Right kidney (tissue), 9 donors: ENCODE measurements at places on chromosomes 7 and 10.

GRCh38 chr10:83680470-83680891 is 458.8 kb upstream of the GHITM start:
- no peak for DNase-seq

GRCh38 chr7:70700941-70701425 is 431.0 kb upstream of the GALNT17 start:
- DNase-seq: no peak

DNA sequence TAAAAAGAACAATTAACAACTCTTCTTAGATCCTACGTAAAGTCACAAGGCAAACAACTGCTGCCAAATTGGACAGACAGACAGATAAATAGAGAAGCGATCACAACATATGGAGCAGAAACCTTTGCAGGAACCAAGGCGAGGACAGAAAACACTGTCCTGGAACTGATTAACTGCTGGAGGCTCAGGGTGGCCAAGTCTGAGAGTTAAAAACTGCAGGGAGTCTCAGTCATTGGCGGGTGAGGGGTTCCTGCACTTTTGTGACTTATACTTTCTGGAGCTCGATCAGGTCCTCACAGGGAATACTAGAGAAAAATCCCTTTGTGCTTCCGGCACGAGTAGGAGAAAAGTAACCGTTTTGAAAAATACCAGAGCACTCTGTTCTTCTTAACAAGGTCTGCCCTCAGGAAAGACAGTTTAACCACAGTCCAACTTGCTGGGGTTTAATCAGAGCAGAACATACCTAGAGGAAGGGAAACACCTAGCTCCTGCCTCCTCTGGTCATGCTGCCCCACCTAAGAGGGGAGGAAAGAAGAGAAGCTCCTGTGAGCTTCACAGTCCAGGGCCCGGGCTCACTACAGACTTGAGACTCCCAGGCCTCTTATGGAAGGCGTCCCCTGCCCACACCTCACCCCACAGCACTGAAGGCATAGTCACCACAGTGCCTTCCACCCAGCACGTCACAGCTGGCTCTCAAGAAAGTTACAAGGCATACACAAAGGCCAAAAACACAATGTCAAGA is 74.9 kb downstream of the LARP4B start:
- no peak for DNase-seq

DNA sequence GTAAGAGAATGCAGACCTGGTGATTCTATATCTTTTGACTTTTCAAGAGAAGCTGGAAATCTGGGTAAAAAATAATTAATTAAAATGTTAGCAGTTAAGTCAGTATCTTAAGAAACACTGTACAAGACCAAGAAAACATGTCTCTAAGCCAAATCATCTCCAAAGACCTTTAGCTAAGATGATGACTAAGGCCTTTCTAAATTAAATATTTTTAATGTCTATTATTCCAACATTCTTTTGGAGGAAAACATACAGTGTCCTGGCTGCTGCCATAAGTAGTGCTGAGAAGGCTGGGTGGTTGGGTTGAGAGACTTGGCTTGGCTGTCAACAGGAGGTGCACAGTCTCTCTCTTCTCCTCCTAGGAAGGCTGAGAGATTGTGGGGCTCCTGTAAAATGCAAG is 20.3 kb downstream of the STARD3NL start:
- no peak for DNase-seq

DNA sequence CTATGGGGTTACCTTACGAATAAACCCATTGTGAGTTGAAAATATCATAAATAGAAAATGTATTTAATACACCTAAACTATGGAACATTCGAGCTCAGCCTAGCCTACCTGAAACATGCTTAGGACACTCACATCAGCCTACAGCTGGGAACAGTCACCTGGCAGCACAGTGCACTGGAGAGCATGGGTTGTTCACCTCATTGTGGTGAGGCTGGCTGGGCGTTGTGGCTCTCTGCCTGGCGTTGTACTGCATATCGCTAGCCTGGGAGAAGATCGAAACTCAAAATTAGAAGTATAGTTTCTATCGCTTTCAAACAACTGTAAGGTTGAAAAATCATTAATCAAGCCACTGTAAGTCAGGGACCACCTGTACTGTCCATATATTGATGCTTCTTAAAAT is 17.3 kb upstream of the HBP1 start:
- no peak for DNase-seq

GRCh38 chr10:54530299-54530698 is 270.7 kb downstream of the PCDH15 start:
- no peak for DNase-seq

DNA sequence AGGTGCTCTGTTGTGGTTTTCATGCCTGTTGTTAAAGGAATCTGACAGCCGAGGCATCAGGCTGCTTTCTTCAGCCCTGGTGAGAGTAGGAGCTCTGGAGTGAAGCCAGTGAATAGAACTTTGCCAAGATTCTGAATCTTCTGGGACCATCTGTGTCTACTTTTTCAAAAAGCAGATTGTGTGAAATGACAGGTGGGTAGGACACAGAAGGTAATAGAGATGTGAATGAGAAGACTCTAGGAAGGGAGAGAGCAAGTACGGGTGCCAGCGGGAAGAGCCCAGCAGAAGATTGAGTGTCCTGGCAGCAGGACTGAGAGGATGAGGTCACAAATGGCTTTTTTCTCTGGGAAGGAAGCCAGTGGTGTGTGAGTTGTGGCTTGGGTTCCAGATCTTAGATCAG is 429.2 kb downstream of the SDK1 start:
- no peak for DNase-seq

DNA sequence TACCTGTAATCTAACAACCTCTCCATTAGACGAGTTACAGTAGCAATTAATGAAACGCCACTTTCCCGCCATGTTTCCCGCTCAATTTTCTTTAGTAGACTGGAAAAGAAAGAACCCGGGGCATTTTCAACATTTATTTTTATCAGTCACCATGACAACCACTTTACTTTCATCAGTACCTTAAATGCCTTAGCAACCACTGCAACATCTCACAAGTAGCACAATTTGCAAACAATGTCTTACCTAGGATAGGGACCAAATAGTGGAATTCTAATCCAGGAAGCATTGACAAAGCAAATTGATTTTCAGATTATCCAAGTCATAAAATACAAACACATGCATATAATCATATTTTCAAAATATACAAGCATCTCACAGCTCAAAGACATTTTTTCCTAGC is 221.6 kb upstream of the IMMP2L start:
- DNase-seq: no peak

- DNase-seq: no peak
These were observed 152.8 kb upstream of the LRRN3 start for GRCh38 chr7:110938165-110938564.

DNA sequence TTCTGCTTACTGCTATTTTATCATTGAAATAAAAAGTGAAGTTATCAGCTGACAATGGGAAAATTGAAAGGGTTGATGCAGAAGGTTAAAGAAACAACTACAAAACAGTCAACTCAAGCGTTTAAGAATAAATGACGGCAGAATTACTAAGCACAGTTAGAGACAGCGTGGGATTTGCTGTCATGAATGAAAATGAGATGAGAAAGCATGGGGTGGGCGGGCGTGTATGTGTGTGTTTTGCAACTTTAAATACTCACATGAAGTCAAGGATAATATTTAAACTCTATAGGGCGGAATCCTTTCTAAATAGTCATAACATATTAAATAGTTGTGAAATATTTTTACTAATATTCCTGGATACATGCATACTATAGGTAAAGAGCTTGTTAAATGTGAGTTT is 450.8 kb downstream of the ETV1 start:
- DNase-seq: no peak

GRCh38 chr7:32255036-32255435 is 184.8 kb upstream of the PDE1C start:
- DNase-seq: no peak

DNA sequence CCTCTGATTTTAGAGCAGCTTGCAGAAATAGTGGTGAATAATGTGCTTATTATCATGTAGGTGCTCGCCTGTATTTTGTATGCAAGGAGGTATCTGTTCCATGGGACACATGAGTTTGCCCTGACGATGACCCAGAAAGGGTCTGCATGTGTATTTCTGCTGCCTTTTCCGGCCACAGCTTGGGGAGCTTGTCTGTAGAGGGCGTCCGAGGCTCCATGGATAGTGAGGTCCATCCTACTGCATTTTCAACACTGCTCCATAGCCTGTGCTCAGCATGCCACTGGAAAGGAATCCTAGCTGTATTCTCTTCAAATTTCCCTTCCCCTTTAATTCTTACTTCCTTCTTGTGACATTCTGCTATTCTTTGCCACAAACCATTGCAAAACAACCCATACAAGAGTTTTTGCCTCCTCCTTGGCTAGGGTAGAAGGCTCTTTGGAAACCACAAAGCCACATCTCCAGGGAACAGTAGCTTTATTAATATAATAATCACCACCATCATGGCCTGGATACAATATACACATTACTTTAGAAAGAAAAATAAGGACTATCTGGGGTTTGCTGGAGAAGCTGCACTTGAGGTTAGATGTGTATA is 127.7 kb downstream of the DYNC1I1 start:
- no peak for DNase-seq

DNA sequence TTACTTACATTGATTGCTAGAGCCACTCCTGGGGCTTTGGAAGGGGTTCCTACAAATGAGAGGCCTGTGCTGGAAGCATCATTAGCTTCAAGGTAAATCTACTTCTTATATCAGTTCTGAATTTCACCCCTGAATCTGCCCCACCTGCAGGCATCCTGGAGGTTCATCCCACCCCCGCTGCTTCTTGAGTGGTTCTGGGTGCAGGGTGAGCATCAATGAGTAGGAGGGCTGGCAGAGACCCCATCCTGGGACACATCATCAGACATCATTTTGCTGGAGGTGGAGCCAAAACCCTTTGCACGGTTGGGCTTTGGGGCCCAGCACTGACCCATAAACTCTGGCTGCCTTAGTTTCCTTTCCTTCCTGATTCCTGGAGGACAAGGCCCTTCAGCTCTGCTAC is 143.7 kb downstream of the PTPN20 start:
- DNase-seq: no peak

GRCh38 chr10:70602665-70603448 is at the start of gene PRF1:
TSS of gene PRF1 (minus strand) at chr10:70602741. CDS start at chr10:70600902, 1,839 bp downstream.
- DNase-seq: no peak

GRCh38 chr7:106346678-106347217 is 62.0 kb upstream of the NAMPT start:
- DNase-seq: no peak

- DNase-seq: no peak
These were observed 91.7 kb downstream of the SLC25A40 start for GRCh38 chr7:87784424-87784823.

- no peak for DNase-seq
These were observed 166.0 kb downstream of the SNX13 start for GRCh38 chr7:17774248-17774647.

DNA sequence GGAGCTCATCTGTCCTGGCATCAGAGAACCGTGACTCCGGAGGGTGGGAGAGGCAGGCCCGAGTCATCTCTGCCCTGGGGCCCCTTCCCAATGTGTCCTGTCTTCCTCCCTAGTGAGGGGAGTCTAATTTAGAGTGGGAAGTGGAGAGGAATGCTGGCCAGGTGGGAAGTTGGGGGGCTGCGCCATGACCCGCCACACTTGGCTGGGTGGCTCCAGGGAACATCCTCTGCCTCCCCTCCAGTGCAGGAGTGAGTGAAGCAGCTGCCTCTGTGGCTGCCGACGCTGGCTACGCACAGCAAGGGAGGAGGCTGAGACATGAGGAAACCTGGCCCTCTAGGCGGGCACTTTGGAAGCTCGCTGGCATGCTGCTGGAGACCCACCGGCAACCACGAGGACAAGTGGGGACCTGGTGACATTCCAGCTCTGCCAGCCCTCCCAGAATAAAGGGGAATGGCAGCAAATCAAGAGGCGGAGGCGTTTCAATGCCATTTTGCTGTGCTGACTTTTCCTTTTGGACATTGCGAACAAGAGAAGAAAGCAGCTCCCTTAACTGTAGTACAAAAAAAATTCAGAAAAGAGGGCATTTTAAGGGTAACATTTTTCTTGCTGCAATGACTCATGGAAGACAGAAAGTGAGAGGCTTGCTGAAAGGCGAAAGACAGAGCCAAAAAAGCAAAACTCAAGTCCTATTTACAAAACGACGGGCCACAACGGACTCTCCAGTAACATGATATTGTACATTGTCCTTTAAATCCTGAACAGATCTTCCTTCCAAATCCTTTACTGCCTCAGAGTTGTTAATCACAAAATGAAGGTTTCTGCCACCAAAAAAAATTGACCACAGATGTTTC is 121.2 kb upstream of the PITRM1 start:
- DNase-seq: peak; percentile 62

DNA sequence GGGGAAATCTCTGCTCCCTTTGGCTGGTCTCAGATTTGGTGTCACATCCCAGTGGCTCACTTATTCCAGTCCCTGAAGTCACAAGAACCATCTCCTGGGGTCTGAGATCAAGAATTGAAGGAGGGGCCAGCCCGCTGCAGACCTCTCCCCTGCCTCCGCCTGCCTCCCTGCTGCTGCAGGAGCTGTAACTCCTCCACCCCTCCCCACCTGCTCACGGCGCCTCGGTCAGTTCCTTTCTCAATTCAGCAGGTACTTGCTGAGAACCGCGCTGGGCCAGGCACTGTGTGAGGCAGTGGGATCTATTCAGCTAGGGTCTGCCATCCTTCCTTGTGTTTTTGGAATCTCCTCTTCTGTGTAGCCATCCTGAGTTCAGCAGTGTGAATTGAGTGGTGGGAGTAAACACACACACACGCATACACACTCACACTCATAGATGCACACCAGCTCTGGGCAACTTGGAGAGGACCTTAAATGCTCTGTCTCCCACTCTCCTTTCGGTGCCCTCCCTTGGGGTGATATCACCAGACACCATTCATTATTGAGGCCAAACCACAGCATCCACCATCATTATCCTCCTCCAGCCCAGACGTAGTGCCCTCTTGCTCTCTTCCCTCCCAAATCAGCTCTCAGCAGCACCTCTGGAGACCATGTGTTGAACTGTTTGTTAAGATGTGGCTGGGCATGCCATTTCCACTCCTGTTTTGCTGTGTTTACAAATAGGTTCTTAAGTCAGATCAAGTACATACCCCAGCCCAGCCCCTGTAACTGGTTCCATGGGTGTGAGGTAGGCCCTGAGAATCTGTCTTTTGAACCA is 22.0 kb upstream of the ANKRD2 start:
- no peak for DNase-seq

- DNase-seq: no peak
These were observed 1.7 kb upstream of the SLC18A3 start for GRCh38 chr10:49608166-49609005.

DNA sequence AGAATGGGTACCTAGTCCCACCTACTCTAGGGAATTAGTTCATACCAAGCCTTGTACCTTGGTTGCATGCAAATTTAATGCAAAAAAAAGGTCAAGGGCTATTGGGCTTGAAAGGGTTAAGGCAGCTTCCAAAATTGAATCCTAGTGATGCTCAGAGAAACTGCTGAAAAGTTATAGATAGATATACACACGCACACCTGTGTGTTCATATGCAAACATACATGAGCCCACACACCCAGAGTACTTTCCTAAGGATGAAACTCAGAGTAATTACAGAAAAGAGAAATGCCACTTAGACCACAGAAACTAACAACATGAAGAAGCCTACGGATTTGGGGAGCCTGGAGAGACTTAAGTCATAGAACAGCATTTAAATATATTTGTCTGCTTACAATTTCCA is 1.5 kb downstream of the SLC25A13 start:
- DNase-seq: no peak

GRCh38 chr10:81969136-81969535 is 94.1 kb downstream of the NRG3 start:
- DNase-seq: no peak
